Activated naive CD8-positive, alpha-beta T cell treated with anti-CD3 and anti-CD28 coated beads, Interleukin-2, amount 50 U/mL, for 16 hours (primary cell): ENCODE measurements at places on chromosomes 6 and 20.

DNA sequence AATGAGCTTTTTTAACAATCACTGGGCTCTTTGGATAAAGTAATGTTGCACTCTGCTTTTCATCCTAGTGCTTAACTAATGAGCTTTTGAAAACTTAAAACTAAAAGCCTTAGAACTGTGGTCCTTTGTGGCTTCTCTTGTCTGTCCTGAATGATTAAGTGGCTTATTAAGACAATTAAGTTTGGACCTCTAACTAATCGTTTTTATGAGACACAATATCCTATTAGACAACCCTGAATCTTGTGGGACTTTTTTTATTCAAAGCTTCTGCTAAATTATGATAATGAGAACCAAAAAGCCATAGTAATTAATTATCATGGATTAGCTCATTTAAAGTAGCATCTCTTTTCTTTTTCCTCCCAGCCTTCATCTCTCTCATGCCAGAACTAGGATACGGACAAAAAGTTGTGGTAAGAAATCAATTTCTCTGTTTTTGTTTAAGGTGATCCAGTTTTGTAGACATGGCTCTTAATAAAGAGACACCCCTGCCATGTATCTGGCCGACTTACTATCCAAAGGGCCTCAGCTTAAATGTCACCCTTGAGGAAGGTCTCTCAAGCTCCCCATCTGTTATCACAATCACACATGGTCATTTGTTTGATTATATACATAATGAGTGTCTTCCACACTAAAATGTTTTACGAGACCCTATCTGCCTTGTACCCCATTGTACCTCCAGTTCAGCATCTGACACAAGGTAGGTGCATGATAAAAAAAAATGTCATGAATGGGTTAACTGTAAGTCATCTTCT, 384.4 kb upstream of the IRAK1BP1 start:
- no peak for DNase-seq

DNA sequence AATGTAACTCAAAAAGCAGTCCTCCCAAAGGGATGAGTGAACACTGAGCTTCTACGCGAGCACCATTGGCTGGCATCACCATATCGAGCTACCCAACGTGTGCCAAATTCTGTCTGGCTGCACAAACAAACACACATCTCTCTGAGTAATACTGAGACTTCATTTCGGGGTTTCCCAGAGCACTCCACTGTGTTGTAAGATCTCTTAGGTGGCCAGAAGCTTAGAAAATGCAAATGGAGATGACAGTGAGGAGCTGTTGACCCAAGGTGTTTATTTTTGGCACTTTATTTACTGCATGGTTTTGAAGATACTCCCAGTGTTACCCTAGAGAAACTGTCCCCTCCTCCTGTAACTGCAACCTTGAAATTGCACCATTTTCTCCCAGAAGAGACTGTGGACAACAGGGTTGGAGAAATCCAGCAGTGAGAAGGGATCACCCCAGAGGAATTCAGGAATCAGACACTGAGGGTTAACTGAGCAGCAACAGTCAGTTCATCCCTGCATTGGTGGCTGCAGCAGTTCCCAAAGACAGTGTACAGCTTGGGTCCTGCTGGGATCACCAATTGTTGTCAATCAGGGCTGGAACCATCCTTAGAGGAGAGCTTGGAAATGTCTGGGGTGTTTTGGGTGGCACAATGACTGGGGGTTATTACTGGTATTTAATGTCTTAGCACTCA, 1.0 kb upstream of the RIPOR2 start:
- peak; percentile 18 for DNase-seq

- no peak for DNase-seq
These were observed 3.7 kb upstream of the CARMIL1 start for GRCh38 chr6:25275436-25275835.

- DNase-seq = no peak
These were observed 262.3 kb upstream of the PLN start for GRCh38 chr6:118285791-118286190.

DNA sequence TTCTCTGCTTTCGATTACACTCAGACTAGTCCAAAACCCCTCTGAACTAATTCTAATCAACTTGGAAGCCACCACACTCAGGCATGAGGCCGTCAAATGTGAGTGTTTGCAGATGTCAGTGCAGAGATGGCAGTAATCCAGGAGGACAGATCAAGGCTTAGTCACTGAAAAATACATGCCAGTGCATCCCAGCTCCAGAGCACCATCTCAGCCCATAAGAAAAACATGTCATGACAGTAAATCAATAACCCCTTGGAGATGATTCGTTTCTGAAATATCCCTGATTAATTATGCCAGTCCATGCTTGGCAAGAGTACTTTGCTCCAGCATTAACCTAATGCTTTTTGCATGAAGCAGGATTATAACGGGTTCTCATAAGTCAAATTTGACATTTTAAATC, 179.5 kb downstream of the ADAT2 start:
- DNase-seq = no peak

GRCh38 chr20:2955257-2955970, 82.1 kb downstream of the PTPRA start:
- no peak for DNase-seq

DNA sequence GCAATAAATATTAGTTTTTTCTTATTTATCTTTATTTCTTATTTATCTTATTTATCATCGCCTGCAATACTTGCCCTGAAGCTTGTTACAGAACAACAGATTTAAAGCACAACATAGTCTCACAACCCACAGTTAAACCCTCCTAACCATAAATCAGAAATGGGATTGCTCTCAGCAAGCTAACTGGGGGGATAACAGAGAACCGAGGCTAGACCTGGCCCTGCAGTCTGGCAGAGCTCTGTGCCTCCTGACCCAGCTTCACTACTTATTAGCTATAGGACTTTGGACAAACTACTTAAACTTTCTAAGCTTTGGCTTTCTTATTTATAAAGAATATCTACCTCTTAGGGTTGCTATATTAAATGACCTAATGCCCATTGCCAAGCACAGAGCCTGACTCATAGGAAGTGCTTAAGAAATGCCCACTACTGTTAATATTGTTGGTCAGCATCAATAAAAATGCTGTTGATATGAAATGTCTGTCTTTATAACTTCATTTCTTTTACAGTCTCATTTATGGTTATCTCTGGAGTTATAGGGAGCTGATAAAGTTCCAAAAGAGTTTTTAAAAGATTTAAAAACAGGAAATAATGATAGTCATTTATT, 87.9 kb upstream of the BEND6 start:
- DNase-seq = no peak

DNA sequence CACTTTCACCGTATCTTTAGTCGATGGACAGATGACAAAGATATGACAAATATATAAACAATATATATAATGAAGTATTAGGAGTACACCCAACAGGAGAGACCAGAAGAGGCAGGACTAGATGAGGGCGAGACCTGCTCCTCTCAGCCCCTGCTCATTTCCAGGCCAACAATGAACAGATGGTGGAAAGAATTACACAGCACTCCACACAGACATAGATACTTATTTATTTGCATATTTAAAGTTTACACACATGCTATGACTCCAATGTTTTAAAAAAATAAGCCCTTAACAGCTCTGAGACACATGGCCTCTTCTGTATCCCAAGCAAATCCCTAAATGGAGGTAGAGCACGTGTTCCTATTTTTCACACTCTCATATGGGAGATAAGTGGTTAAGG, 10.4 kb downstream of the FAM210B start:
- DNase-seq = no peak
